Tibial nerve (tissue), 4 donors: ENCODE measurements at places on chromosomes 2 and 18.

DNA sequence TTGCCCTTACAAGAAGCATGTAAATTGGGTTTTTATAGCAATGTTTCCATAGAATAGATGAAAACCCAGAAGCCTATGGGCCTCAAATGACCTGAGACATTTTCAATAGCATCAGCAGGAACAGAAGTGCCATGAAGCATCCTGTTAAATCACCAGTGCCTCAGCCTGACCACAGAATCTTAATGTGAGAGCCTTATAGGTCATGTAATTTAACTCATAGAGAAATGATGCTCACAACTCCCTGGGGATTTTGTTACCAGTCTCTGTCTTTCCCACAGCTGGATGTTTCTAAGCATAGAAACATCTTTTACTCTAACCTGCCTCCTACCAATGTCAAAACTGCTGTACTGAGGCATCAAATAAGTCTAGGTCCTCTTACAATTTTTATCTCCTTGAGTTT lies 295.8 kb upstream of the ACVR2A start:
- no peaks in the 10 kb centered on the region for H3K27me3 ChIP-seq
- H3K27ac ChIP-seq, result no peak overlapping the region
- H3K36me3 ChIP-seq, result no peaks in the 10 kb centered on the region
- no peak overlapping the region for H3K4me3 ChIP-seq
- no peak for DNase-seq

- DNase-seq, result no peak
- H3K4me3 ChIP-seq, result no peak overlapping the region
- no peaks in the 10 kb centered on the region for H3K36me3 ChIP-seq
These were observed 116.6 kb upstream of the MSH6 start for GRCh38 chr2:47666332-47666731.

- H3K27me3 ChIP-seq, result no peaks in the 10 kb centered on the region
- H3K4me3 ChIP-seq, result no peak overlapping the region
- no peaks in the 10 kb centered on the region for H3K36me3 ChIP-seq
These were observed 110.9 kb downstream of the SS18 start for GRCh38 chr18:25979369-25980040.

DNA sequence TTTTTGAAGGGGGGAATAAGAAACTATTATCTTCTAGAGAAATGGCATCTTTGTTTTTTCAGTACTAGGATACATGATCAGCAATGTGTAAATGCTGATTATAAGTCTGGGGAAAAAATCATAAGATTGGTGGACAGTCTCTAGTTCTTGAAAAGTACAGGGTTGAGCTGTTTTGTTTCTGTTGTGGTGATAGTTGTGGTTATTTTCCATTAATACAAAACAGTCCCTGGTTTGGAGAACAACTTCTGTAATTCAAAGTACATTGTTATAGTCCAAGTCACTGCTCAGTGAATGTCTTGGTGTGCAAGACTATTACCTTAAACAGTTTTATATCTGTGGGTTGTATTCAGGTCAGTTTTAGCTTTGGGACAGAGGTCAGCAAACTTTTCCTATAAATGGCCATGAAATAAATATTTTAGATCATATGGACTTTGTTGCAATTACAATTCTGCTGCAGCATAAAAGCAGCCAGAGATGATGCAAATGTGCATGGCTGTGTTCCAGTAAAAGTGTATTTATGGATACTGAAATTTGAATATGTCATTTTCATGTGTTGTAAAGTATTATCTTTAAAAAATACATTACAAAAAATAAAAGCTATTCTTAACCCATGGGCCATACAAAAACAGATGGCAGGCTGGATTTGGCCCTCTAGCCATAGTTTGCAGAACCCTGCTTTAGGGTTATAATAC lies 111.0 kb downstream of the CERS6 start:
- H3K27ac ChIP-seq, result no peak overlapping the region
- H3K4me1 ChIP-seq, result no peaks in the 10 kb centered on the region
- no peak overlapping the region for H3K4me3 ChIP-seq
- no peak for DNase-seq
- no peaks in the 10 kb centered on the region for H3K27me3 ChIP-seq

GRCh38 chr2:43041661-43042360 lies 184.6 kb downstream of the ZFP36L2 start:
- no peaks in the 10 kb centered on the region for H3K36me3 ChIP-seq
- DNase-seq, result no peak
- H3K4me1 ChIP-seq, result no peaks in the 10 kb centered on the region
- no peak overlapping the region for H3K4me3 ChIP-seq

DNA sequence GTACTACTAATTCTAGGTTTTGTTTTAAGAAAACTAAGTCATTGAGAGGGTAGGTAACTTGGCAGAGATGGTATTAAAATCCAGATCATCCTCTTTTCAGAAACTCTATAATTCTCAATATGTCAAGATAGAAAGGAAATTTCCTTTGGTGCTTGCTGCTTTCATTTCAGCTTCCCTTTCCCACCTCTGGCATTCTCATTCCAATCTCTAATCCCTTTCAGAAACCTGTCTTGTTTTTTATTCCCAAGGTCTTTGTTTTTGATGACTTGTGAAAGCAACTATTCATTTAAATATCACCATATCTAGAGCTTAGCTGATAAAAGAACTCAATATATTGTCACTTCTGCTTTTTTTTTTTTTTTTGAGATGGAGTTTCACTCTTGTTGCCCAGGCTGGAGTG lies 242.8 kb upstream of the LRRTM1 start:
- no peak overlapping the region for H3K27ac ChIP-seq
- no peak for DNase-seq
- H3K4me1 ChIP-seq, result no peaks in the 10 kb centered on the region
- no peaks in the 10 kb centered on the region for H3K36me3 ChIP-seq

DNA sequence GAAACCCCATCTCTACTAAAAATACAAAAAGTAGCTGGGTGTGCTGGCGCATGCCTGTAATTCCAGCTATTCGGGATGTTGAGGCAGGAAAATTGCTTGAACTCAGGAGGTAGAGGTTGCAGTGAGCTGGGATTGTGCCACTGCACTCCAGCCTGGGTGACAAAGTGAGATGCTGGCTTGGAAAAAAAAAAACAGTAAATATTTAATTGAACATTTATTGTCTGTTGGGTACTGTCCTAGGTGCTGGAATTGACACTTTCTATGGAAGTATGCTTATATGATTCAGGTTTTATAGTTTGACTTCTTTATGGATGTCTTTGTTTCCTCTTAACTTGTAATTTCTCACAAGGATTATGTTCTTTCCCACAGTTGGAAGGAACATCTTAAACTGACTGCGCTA lies 633.1 kb upstream of the SETBP1 start:
- H3K36me3 ChIP-seq, result no peaks in the 10 kb centered on the region
- DNase-seq, result no peak
- no peaks in the 10 kb centered on the region for H3K27me3 ChIP-seq
- no peak overlapping the region for H3K4me3 ChIP-seq

GRCh38 chr2:143175438-143175837 lies 46.2 kb downstream of the ARHGAP15 start:
- H3K36me3 ChIP-seq, result no peaks in the 10 kb centered on the region
- H3K27ac ChIP-seq, result no peak overlapping the region
- no peak overlapping the region for H3K4me3 ChIP-seq
- no peaks in the 10 kb centered on the region for H3K4me1 ChIP-seq

DNA sequence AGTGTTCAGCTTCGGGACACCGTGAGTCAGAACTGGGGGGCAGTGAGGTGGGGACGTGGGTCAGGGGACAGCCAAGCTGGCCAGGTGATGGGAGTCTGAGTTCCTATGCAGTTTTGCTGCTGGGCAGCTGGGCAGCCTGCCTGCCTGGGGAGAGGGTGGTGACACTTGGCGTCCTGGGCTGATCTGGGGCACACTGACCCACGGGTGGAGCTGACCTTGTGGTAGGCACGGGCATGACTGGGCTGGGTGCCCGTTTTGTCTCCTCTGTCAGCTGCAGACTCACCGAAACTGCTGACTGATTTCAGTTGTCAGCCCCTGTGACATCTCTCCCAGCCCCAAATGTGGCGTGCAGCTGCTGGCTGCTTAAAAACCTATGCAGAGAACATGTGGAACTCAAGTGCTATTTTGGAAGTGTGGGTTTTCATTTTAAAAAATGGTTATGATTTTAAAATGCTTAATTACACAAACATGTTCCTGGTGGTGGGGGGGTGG lies 32.6 kb upstream of the E2F6 start:
- no peaks in the 10 kb centered on the region for H3K4me1 ChIP-seq
- no peaks in the 10 kb centered on the region for H3K27me3 ChIP-seq
- peak; percentile 64 for DNase-seq
- H3K4me3 ChIP-seq, result no peak overlapping the region

DNA sequence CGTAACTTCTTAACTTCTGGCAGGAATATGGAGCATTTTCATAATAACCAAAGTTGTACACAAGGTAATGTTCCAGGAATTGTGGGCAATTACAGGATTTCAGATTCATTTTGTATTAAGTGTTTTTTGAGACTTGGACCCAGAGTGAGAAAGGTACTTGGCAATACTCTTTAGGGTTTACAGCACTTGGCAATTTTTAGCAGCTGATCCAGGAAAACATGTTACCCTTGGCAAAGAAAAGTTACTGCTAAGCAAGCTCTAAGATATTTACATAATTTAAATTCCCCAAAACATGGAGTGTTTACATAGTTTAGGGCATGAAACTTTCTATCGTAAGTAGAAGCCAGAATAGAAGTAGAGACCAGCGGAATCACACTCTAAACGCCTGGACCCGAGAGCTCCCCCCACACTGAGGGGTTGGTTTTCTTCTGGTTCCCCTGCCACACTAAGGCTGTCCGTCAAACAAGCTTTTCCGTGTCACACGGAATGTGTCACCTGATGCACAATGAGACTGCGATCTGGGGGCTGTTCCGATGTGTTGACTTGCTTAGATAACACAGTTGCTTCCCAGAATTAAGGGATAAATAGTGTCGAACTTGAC lies 177.1 kb downstream of the PTGR3 start:
- no peak for DNase-seq
- H3K36me3 ChIP-seq, result no peaks in the 10 kb centered on the region
- no peaks in the 10 kb centered on the region for H3K4me1 ChIP-seq
- no peaks in the 10 kb centered on the region for H3K27me3 ChIP-seq
- H3K27ac ChIP-seq, result no peak overlapping the region

DNA sequence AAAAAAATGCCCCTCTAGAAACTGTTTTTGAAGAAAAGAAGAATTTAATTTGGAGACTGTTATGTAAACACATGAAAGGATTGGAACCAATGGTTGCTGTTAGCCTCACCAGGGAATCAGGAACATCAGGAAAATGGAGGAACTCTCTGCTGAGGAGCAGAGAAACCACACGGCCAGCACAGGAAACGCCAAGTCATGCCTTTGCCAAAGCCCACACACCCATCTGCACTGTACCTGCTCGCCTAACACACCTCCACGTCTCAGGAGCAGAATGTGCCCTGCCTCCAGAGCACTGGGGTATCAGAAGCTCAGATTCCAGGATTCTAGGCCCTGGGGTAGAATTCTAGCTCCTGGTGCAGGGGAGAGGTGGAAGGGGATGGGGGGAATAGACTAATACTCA lies 9.8 kb upstream of the SCYGR1 start:
- no peaks in the 10 kb centered on the region for H3K36me3 ChIP-seq
- no peaks in the 10 kb centered on the region for H3K27me3 ChIP-seq
- no peak for DNase-seq
- H3K4me1 ChIP-seq, result no peaks in the 10 kb centered on the region
- H3K4me3 ChIP-seq, result no peak overlapping the region
- no peak overlapping the region for H3K27ac ChIP-seq

DNA sequence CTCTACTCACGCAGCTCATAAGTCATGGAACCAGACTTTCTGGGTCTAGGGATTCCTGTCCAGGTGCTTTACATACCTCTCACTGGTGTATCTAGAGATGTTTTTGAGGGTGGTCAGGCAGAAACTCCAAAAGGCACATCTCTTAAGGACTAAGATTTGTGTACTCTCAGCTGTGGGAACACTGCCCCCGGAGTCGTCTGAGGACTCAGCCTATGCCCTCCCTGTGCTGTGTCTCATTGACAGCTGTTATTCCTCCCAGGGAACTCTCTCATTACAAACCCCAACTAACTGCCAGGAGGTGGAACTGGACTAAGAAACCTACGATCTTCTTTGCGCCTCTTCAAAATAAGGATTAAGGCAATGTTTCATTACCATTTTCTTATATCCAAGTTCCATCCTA lies 293.9 kb upstream of the DLGAP1 start:
- no peak overlapping the region for H3K27ac ChIP-seq
- H3K36me3 ChIP-seq, result no peaks in the 10 kb centered on the region
- DNase-seq, result no peak
- H3K4me1 ChIP-seq, result no peaks in the 10 kb centered on the region
- H3K4me3 ChIP-seq, result no peak overlapping the region

DNA sequence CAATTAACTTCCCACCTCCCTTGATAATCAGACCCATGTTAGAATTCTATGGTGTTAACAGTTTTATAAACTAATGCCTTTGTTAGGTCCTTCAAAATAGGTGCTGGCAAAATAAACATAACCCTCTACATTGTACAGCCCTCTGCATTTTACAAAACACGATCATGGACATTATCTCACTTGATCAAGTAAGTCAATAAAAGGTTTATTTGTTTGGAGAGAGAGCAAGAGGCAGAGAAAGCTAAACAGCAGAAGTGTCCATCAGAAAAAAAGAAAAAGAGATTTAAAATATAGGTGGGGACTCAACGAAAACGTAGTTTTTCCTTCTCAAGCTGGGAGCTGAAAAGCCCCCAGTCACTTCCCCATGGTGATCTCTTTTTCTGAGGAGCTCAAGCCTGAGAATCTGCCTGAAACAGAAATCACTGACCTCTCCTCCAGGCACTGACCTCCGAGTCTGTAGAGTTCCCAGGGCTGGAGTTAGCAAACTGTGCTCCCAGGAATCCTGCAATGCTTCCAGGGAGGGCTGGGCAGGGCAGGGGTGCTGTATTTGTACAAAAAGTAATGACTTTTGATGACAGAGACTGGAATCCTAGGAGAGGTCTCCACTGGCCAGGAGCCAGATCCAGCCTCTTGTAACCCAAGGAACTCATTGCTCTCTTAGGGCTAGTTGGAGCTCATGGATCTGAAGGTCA lies 137.8 kb upstream of the KLHL29 start:
- no peak for DNase-seq
- no peaks in the 10 kb centered on the region for H3K36me3 ChIP-seq
- peaks cover 7% of the 10 kb centered on the region for H3K4me1 ChIP-seq
- H3K27me3 ChIP-seq, result no peaks in the 10 kb centered on the region
- no peak overlapping the region for H3K27ac ChIP-seq

GRCh38 chr2:211181626-211182025 lies 625.2 kb downstream of the CPS1 start:
- H3K27me3 ChIP-seq, result no peaks in the 10 kb centered on the region
- H3K36me3 ChIP-seq, result no peaks in the 10 kb centered on the region
- DNase-seq, result no peak
- no peaks in the 10 kb centered on the region for H3K4me1 ChIP-seq
- no peak overlapping the region for H3K4me3 ChIP-seq

DNA sequence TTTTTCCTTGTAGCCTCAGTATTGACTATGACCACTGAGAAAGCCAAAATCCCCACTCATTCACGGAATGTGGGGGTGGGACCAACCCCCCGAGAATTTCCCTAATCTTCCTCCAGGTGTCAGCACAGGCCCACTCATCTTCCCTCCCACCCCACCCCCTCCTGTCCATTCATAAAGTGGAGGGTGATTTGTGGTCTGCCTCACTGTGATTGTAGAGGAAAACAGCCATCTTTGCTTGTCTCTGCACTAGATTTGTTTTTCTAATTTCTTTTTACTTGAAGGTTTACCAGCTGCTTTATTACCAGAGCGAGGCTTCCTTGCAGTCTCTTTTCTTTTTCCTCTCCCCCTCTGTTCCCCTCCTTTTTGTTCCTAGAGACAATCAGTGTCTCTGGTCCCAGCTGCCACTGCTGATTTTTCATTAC lies 171.8 kb downstream of the ICOS start:
- H3K27ac ChIP-seq, result no peak overlapping the region
- peak; percentile 24 for DNase-seq
- H3K36me3 ChIP-seq, result no peaks in the 10 kb centered on the region
- no peaks in the 10 kb centered on the region for H3K27me3 ChIP-seq
- no peak overlapping the region for H3K4me3 ChIP-seq
- H3K4me1 ChIP-seq, result peaks cover 42% of the 10 kb centered on the region
